ENCODE measurements at places on chromosomes 11 and 22.

DNA sequence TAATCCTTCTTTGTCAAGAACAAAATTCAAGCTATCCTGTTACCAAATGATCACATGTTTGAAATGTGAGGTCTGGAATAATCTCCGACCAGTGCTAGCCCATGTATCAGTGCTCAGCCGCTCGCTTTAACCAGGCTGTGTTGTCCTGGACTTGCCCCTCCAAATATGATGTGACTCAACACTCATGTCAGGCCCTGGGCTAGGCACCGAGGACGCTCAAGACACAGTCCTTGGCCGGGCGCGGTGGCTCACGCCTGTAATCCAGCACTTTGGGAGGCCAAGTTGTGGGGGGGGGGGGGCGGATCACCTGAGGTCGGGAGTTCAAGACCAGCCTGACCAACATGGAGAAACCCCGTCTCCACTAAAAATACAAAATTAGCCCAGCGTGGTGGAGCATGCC is 54.1 kb upstream of the WNT7B start:
- no peak for DNase-seq

DNA sequence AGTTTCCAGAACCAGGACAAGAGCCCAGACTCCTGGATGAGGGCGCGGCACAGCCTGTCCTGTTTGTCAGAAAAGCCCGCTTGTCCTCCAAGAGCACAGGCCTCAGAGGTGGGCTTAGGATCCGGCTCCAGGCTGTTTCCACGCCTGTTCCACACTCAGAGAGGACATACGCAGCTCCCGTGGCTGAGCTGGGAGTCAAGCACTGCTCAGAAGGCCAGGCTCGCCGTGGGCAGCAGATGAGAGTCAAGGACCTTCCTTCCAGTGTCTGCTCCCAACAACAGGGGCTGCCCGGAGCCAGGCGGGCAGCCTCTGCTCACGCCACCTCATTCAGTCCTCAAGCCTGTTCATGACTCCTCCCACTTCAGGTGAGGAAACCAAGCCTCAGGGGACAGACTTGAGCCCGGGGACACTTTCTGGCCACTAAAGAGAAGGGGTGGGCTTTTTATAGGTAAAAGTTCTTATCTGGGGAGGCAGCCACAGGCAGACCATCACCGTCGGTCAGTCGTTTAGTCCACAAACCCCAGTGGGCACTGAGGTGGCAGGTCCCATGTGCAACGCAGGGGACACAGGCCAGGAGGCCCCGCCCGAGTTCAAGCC is 3.8 kb downstream of the CYB5R3 start:
- DNase-seq, result no peak

GRCh38 chr22:46848197-46848596 is 85.7 kb downstream of the TBC1D22A start:
- no peak for DNase-seq

DNA sequence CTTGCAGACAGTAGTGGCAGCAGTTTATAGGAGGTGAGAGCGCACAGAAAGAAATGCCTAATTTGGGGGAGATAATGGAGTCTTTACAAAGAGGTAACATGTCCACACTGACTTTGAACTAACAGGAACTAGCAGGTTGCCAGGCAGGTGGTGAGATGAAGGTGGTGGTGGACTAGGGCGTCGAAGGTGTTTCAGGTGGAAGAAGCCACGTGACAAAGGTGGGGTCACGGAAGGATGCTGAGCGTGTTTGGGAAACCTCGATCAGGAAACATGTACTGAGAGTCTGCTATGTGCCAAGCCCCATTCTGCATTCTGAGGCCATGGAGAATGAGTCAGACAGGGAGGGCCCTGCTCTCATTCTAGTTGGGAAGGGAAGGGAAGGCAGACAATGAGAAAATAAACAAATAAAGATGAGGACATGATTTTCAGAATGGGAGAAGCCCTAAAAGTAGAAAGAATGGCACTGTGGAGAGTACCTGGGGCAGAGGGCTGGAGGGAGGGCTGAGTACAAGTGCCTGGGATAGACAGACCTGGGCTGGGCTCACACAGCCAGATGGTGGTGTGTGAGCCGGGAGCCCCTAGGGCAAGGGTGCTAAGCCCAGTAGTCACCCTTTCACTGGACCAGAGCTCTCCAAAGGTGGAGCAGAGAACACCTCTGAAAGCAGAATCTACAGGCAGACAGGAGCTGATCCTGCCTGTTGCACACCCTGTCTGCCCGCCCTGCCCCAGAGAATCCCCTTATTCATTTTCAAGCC is 16.2 kb upstream of the NNMT start:
- DNase-seq, result no peak

- DNase-seq, result no peak
Observed at GRCh38 chr22:44702479-44703198, 635 bp downstream of the PRR5 start.

GRCh38 chr11:79237091-79237490 is 203.7 kb downstream of the TENM4 start:
- DNase-seq, result no peak

DNA sequence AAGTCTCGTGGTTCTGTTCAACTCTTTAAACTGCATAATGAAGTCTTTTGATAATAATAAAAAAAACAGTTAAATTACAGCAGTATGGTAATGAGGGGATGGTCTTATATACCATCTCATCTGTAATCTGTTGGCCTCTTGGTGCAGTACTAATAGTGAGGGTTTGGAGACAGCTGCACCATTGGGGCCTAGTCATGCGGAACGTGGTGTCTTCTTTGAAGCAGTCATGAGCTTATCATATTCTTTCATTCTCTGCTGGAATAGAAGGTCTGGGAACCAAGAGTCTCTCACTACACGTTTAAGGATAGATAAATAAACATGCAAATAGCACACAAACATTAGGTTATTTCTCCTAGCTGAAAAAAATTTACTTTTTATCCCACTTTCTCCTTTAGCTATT is 40.9 kb upstream of the OR9Q1 start:
- no peak for DNase-seq

- DNase-seq, result no peak
Observed at GRCh38 chr11:65060913-65061408, 2.6 kb upstream of the NAALADL1 start.

DNA sequence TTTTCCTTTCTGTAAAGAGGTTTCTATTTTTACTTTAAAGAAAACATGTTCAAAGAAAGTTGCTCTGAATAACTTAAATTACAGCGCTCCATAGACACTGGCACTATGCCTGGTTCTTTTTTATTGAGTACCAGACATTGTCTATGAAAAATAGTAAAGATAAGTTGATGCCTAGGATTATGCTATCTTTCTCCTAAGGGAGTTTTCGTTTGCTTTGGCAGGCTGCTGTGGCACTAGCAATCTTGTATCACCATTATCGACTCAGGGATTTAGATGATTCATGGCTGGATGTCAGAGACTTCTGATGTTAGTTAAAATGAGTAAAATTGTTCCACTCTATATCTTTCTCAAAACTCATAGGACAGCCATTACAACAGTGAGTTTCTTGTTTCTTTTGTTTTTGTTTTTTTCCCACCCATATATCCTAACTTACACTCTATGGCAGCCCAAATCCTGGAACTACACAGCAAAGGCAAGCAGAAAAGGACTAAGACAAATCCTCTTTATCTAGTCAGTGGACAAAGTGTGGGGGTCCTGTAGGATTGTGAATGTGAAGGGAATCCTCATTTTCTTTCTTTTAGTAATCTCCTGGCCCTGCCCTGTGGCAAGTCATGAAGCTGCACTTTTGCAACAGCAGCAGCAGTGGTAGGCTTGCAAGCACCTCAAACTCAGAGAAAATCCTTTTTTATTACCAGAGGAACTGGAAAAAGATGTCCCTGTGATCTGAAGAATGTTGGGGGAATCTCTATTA is 20.7 kb downstream of the SLN start:
- DNase-seq, result no peak

DNA sequence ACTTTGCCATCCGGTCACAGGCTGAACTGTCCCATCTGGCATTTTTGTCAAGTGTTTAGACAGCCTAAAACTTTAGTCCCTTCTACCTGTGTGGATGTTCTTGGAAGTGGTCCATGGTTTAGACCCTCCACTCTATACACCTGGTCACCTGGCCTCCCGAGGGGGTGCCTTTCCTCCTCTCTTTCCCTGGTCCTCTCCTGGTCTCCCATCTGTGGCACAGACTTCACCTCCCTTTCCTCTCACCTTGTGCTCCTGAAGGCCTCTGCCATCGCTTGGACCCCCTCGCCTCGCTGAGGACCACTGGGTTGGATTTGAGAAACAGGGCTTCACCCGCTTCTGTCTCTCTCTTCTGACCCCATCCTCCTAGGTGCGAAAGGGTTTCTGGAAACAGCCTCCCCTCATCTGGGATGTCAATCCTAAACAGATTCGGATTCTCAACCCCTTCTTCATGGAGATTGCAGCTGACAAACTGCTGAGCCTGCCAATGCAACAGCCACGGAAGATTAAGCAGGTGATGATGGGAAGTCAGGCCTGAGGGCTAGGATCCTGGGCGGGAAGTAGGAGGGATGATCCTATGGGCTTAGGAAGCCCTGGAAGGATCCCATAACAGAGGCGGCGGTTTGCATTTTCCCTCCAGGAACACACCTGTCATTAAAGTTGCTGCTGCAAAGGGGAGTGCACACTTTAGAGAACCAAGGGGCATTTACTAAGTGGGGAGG is 53.6 kb downstream of the ST3GAL4 start:
- no peak for DNase-seq

DNA sequence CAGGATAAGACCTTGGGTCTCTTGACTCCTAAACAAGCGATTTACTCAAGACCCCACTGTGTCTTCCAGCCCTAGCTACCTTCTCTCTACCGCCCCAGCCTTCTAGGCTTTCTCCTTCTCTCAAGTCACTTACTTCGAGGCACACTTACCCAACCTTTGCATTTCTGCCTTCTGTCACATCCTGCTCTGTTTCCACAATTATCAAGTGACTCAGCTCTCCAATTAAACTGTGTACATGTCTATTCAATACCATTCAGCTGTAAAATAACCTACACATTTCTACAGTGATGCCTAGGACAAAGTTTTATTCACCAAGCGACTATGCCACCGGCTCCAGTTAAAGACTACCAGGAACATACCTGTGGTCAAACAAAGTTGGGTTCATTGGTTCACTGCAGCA is 69.0 kb downstream of the LARGE1 start:
- DNase-seq, result no peak

GRCh38 chr11:38865922-38866321 is 2267.9 kb upstream of the RAG2 start:
- no peak for DNase-seq

GRCh38 chr11:62850911-62851806 is 11.8 kb upstream of the WDR74 start:
- no peak for DNase-seq

- no peak for DNase-seq
Observed at GRCh38 chr11:118746988-118747585, 43.9 kb downstream of the DDX6 start.

DNA sequence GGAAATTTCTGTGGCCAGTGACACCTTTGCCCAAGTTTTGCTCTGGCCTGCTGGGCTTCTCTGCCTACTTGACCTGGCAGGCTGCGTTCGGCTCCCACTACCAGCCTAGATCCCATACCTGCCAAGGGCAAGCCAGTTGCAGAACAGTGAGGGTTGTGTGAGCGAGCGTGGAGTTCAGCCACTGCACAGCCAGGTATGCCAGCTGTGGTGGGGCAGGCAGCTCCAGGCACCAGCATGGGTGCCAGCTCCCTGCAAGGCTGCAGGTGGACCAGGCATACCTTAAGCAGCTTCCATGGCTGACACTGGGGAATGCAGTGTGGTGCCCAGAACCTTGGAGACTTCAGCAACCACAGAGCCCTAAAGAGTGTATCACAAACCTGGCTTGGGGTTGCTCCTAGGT is 133.5 kb downstream of the LDLRAD3 start:
- DNase-seq, result no peak

DNA sequence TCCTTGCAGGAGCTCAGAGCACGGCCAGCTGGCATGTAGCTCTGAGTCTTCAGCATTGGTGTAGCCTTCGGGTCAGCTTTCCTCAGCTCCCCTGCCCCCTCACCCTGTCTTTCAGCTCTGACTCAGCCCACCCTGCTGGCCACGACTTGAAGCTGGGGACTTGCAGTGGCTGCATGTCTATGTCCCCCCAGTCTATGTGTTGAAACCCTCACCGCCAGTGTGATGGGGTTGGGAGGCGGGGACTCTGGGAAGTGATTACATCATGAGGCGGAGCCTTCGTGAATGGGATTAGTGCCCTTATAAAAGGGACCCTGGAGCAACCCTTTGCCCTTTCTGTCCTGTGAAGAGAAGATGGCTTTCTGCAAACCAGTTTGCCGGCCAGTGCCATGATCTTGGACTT is 111.1 kb downstream of the CTTN start:
- no peak for DNase-seq

DNA sequence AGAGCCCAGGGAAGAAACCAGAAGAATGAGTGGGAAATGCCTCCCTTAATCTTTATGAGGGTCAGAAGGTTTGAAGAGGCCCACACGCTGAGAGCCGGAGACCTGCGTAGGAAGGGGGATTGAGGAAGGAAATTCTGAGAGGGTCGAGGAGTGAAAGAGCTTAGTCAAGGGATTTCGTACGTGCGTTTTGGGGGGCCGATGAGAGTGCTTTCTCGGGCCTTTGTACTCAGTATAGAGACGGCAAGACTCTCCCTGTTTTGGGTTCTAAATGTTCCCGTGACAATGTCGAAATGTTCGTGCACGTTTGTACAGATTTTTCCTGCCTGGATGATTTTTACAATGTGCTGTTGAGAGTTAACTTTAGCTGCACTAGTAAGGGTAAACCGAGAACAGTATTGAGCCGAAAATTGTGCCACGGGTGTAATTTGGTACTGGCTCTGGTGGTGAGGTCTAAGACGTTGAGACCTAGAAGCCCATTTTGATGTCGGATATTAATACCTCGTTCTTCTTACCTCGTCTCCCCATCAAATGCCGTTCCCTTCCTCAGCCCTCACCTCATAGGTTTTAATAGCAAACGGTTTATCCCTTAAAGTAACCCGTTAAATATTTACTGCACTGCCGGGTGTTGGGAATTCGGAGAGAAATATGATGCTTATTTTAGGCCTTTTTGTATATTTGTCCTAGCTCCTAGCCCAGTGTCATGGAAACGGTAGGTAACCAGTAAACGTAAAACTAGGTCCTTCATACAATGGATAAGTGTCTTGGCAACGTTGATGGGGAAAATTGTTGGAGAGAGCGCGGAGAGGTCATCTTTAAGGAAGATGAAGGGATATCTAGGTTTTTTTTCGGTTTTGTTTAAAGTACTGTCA is 734 bp downstream of the C11orf58 start:
- DNase-seq, result no peak

DNA sequence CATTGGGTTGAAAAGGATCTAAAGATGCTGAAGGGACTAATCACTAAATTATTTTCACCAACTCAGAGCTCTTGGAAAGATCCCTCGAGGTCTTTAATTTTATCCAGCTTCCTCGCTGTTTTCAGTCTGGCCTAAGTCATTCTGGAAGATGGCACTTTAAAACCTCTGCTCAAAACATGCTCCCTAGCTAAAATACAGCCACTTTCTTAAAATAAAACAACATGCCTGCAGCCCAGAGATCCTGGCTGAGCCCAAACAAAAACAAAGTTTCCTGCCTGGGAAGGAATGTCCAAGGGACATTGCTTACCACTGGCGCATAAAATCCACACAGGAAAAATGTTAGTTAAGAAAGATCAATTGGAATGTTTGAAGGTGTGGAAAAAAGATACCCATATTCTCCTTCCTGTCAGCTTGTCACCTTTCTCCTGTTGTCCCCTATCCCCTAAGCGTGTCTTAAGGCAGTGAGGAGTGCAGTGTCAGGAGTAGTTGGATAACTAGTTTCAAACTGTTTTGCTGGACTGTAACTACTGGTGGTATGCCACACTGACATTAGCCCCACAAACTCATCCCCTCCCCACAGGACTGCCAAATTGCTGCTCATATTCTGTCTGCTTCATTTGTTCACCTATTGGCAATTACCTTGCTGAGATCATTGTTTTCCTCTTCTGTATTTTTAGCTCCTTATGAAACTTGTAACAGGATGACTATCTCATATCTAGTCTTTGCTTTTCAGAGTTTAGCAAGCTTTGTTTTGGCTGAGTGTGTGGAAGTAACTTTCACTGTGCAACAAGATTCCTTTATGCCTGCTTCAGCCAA is 108.3 kb upstream of the SESN3 start:
- DNase-seq, result no peak

Data from activated CD4-positive, alpha-beta T cell treated with anti-CD3 and anti-CD28 coated beads for 1 hour (primary cell).